Esophagus squamous epithelium (tissue), 5 donors: ENCODE measurements at places on chromosomes 5 and 9.

GRCh38 chr5:180034564-180034963 is 37.0 kb downstream of the RNF130 start:
- no peak for DNase-seq

- DNase-seq, result no peak
Measured at GRCh38 chr5:10581867-10582511, 18.1 kb downstream of the ANKRD33B start.

DNA sequence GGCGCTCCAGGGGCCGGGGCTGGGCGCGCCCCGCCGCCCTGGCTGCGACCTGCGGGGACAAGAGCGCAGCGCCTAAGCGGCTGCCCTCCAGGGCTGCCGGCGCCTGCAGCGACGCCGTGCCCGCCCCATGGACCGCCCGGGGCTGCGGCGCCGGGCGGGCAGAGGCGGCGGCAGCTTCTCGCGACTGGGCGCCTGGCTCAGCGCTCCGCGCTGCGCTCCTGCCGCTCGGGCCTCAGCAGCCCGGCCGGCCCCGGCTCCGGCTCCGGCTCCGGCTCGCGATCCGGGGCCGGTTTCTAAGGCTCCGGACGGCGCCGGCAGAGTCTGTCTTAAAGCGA is at the start of gene PITX1:
Gene PITX1 (minus strand): TSS at position 328 of the 335 bp plus-strand sequence. CDS start 347 bp downstream, outside the sequence.
- DNase-seq, result no peak

- DNase-seq, result no peak
Measured at GRCh38 chr9:28215536-28216299, 642.4 kb upstream of the C9orf72 start.

DNA sequence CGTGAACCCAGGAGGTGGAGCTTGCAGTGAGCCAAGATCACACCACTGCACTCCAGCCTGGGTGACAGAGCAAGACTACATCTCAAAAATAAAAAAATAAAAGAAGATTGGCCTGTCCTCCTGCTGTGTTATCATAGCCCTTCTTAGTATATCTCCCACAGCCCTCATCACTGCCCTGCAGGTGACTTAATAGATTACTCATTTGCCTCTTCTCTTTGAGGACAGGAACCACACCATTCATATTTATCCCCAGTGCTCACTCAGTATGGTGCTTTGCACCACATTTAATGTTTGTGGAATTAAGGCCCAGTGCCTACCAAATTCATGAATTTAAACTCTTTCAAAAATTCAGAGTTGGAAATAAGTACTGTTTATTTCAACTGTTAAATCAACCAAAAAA is 10.3 kb downstream of the IDNK start:
- DNase-seq, result no peak

GRCh38 chr9:14240537-14240936 is 73.4 kb downstream of the NFIB start:
- DNase-seq, result no peak

- no peak for DNase-seq
Measured at GRCh38 chr5:130138406-130139045, 234.3 kb downstream of the CHSY3 start.

GRCh38 chr9:114207034-114207810 is 51.9 kb downstream of the COL27A1 start:
- DNase-seq, result no peak

- no peak for DNase-seq
Measured at GRCh38 chr9:137348769-137349470, 46.8 kb upstream of the NRARP start.

DNA sequence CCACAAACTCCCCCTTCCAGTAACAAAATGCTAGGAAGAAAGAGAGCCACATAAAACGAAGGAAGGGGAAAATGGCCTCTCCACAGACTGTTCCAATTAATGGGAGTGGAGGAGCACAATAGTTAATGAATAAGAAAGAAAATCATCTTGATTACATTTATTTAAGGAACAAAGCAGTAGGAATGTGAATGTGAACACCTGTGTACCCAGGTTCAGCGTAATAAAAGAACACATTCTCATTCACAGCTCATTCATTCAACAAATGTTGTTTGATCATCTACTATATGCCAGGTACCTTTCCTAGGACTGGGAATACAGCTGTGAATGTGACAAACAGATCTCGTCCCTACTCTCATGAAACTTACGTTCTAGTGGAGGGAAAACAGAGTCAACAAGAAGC is 35.7 kb downstream of the SIL1 start:
- DNase-seq, result no peak
